Lung (tissue), 17 donors: ENCODE measurements at places on chromosomes 6 and 20. TPM values are rescaled to one million over a fixed set of nuclear protein-coding genes. Genes with fewer than 3 reads are reported as not detected.

Gene TNNC2
- polyA plus RNA-seq = 1.5 TPM

Gene LGSN
- polyA plus RNA-seq = 0.04 TPM

Gene KCNQ5
- polyA plus RNA-seq = 0.18 TPM

Gene NKAIN4
- not detected for polyA plus RNA-seq

Gene TP53RK
- 12.5 TPM for polyA plus RNA-seq

Gene KCNQ2
- 0.18 TPM for polyA plus RNA-seq

Gene DEFB116
- not detected for polyA plus RNA-seq
